ENCODE measurements at places on chromosomes 2 and 18.

- no peak for DNase-seq
These were observed 6.0 kb downstream of the COMMD1 start for GRCh38 chr2:61911510-61911909.

GRCh38 chr2:187593697-187594096 is 39.5 kb upstream of the TFPI start:
- no peak for DNase-seq

- no peak for DNase-seq
These were observed 49.9 kb downstream of the DGKD start for GRCh38 chr2:233404222-233404621.

DNA sequence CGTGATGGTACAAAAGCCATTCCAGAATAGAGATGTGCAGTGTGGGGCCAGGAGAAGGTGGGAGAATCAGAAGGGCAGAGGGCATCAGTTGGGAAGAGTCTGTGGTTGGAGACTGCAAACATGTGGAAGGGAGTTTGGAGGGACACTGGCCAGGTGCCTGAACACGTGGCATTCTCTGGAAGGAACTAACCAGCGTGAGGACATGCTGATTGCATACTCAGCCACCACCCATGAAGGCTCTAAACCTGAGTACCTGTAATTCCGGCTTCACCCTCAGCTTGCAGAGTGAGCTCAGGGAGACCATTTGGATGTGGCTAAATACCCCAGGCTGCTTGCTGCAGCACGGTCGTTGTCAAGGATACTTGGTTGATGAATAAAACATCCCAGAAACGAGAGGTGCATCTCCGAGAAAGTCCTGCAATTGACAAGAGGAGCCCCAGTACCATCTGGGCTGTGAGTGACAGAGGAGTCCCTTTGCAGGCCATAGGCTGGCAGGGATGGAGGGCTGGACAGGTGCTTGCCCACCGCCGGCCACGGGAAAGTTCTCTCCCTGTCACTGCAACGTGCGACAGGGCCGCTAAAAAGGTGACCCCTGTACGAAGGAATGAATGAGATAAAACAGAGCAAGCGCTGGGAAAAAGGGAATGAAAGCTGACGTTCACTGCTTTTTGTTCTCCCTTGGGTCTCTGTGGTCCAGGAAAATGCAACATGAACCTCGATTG is 5.0 kb downstream of the ACKR3 start:
- DNase-seq, result no peak

DNA sequence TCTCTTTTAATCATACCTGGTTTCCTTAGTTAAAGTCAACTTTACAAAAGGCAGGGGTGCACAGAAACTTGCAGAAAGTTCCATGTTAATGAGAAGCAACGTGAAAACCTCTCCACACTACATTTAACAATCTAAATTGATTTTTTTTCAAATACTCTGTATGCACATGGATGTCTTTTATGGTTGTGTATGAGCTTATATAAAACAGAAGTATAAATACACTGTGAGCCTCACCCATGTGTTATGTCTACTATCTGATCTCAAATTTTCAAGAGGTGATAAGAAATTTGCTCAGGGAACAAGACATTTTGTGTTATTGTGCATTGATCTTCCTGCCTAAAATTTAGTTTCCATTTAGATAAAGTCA is 617.6 kb downstream of the ADCYAP1 start:
- DNase-seq, result no peak

DNA sequence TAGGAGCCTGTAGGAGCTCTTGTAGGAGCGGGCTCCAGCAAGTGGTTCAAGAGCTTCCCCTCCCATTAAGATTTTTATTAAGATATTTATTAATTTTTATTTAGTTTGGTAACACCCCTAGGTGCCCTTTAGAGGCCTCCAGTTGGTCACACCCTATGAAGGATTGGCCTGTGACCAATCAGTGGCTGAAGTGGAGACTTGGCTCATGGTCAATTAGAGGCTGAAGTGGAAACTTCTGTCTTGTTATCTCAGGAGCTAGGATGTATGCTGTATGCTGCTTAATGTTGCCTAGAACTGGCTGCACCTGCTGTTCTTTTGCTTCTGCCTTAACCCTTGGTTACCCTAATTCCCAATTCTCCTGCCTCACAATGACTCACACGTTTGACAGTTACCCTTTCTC is 48.7 kb downstream of the DHRS9 start:
- DNase-seq, result no peak

- no peak for DNase-seq
These were observed 346.7 kb downstream of the RND3 start for GRCh38 chr2:150140777-150141176.

DNA sequence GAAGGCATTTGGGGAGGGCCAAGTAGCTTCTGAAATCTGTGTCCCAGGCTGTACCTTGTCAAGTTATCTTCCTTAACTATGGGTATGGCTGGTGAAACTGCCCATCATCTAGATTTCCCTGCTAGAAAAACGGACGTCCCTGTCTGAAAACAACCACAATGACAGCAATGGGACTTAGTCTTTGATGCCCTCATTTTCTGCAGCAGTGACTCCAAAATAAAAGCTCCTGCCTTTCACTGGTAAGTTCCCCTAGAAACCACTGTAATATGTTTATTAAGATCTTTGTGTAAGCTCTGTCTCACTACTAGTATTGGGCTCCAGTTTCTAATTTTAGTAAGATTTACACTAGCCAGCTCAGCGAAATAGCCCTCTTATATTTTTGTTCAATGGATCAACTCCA is 47.2 kb upstream of the GORASP2 start:
- no peak for DNase-seq

- DNase-seq, result no peak
These were observed 7.7 kb upstream of the TXNDC2 start for GRCh38 chr18:9878095-9878494.

- no peak for DNase-seq
These were observed 138.9 kb downstream of the TNS1 start for GRCh38 chr2:217863883-217864282.

Measured in NCI-H1930 (cell line).